ENCODE measurements at places on chromosomes 2 and 18.

- peak; percentile 93 for DNase-seq
Observed at GRCh38 chr18:48446582-48447225, 37.5 kb upstream of the ZBTB7C start.

DNA sequence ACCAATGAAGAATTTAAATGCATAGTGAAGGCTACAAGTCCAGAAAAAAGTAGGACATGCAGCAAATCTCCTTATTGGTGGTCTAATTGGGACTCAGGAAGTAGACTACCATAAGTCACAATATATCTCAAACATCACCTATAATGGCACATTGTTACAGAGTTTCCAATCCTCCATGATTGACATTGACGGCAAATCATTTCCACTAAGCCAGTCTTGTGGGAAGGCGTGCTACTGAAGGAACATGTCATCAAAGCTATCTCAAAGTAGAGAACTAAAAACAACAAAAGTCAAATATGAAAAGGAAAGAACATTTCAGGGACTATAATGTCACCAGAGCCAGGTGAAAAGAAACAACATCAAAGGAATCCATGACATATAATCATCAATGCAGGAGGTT is 166.4 kb upstream of the PID1 start:
- DNase-seq: no peak

DNA sequence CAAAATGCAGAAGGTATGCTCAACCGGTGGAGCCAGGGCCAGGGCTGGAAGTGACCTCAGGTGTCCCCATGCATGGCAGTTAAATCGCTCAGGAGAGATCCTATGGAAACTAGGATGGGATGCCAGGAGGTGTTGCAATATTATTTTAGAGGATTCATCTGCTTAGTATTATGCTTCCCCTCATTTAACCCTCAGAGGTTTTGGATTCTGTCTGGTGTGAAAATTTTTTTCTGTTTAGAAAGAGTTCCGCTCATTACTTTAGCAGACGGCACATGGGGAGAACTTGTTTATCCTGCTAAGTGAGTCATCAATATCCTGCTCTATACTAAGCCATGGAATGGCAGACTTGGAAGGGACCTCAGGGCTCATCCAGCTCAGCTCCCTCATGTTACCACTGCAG is 42.5 kb downstream of the TRIB2 start:
- DNase-seq: no peak

GRCh38 chr2:150586858-150587257 is 99.4 kb upstream of the RND3 start:
- DNase-seq: no peak
